ENCODE measurements at places on chromosomes 6 and 20. TPM values are rescaled to one million over a fixed set of nuclear protein-coding genes. Genes with fewer than 3 reads are reported as not detected.

DNA sequence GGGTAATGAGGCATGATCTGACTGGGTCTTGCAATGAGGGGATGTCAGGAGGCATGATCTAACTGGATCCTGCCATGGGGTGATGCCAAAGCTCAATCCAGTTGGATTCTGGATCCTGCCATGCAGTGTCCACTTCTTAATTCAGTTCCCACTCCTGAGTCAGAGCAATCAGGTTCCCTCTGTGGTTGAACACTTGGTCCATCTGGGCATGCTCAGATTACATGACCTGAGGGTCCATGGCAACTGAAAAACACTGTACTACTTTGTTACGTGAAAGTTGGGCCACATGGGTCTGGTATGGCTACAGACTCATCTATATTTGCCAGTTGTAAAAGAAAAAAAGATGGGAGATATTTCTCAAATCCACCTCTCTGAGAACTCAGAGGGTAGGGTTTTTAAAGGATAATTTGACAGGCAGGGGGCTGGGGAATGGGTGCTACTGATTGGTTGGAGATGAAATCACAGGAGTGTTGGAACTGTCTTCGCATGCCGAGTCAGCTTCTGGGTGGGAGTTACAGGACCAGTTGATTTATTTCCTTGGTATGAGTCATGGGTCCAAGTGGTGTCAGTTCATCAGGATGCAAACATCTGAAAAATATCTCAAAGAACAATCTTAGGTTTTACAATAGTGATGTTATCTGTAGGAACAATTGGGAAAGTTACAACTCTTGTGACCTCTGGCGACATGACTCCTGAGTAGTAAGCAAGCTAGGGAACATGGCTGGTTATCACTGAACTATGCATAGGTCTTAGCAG, 21.6 kb downstream of the C6orf163 start:
- no peaks in the 10 kb centered on the region for H3K27me3 ChIP-seq
- no peak overlapping the region for H3K4me3 ChIP-seq
- H3K27ac ChIP-seq, result no peak overlapping the region
- no peak for DNase-seq
- H3K4me1 ChIP-seq, result no peaks in the 10 kb centered on the region

GRCh38 chr6:53540129-53540692, 4.7 kb downstream of the GCLC start:
- no peaks in the 10 kb centered on the region for H3K27me3 ChIP-seq
- no peak overlapping the region for H3K27ac ChIP-seq
- no peak for DNase-seq
- H3K36me3 ChIP-seq, result no peaks in the 10 kb centered on the region
- no peak overlapping the region for H3K4me3 ChIP-seq

GRCh38 chr6:10412461-10413261, 2.2 kb downstream of the TFAP2A start:
- no peaks in the 10 kb centered on the region for H3K36me3 ChIP-seq
- peaks cover 54% of the 10 kb centered on the region for H3K4me1 ChIP-seq
- no peak for DNase-seq
- H3K4me3 ChIP-seq, result peak overlapping the region; percentile 96
- no peak overlapping the region for H3K27ac ChIP-seq
- H3K27me3 ChIP-seq, result peaks cover 51% of the 10 kb centered on the region

- no peaks in the 10 kb centered on the region for H3K4me1 ChIP-seq
- no peak overlapping the region for H3K27ac ChIP-seq
- DNase-seq, result no peak
- no peaks in the 10 kb centered on the region for H3K36me3 ChIP-seq
- no peaks in the 10 kb centered on the region for H3K27me3 ChIP-seq
These were observed 104.9 kb downstream of the SNX5 start for GRCh38 chr20:17863577-17864292.

DNA sequence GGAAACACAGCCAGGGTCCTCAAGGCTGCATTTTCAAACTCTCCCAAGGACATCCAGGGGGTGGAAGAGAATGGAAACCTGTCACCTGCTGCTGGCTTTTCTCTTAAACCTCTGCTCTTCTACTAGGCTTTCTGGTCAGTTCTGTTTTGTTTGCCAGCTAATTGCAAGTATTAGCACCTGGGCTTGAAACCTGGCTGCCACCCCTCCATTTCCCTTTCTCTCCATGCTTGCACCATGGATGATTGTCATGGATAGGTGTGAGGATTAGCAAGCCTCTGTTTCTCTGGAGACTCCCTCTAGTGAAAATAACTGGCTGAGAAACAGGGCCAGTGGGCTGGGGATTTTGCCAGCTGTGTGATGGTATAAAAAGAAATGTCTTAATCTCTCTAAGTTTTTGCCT, 33.0 kb upstream of the GPR6 start:
- H3K27me3 ChIP-seq, result no peaks in the 10 kb centered on the region
- no peak overlapping the region for H3K27ac ChIP-seq
- DNase-seq, result no peak
- H3K4me1 ChIP-seq, result no peaks in the 10 kb centered on the region
- H3K36me3 ChIP-seq, result no peaks in the 10 kb centered on the region

DNA sequence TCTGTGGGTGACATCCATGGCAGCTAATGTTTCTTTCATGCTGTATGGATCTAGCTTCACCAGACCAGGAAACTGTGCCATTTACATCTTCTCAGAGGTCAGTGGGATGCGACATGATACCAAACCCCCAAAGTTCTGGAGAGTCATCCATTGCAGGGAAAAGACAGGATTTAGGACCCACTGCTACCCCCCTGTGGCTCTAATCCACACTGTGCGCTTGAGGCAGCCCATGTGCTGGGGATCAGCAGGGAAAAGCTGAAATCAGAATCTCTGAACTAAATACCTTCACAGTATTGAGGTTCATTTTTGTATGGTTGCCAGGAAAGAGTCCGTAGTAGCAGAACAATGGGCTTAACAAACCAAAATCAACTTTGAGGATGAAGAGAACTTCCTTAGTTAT, 164.4 kb downstream of the TMEM242 start:
- no peaks in the 10 kb centered on the region for H3K36me3 ChIP-seq
- no peaks in the 10 kb centered on the region for H3K27me3 ChIP-seq
- no peak for DNase-seq
- no peak overlapping the region for H3K4me3 ChIP-seq

DNA sequence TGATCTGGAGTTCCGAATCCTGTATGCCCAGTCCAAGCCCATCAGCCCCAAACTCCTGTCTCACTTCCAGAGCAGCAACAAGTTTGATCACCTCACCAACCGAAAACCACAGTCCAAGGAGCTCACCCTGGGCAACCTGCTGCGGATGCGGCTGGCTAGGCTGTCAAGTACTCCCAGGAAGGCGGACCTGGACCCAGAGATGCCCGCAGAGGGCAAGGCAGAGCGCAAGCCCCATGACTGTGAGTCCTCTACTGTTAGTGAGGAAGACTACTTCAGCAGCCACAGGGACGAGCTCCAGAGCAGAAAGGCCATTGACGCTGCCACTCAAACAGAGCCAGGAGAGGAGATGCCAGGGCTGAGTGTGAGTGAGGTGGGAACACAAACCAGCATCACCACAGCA, 10.5 kb upstream of the DHX35 start:
- no peak overlapping the region for H3K27ac ChIP-seq
- no peak for DNase-seq
- no peaks in the 10 kb centered on the region for H3K4me1 ChIP-seq
- H3K27me3 ChIP-seq, result no peaks in the 10 kb centered on the region
- no peak overlapping the region for H3K4me3 ChIP-seq

DNA sequence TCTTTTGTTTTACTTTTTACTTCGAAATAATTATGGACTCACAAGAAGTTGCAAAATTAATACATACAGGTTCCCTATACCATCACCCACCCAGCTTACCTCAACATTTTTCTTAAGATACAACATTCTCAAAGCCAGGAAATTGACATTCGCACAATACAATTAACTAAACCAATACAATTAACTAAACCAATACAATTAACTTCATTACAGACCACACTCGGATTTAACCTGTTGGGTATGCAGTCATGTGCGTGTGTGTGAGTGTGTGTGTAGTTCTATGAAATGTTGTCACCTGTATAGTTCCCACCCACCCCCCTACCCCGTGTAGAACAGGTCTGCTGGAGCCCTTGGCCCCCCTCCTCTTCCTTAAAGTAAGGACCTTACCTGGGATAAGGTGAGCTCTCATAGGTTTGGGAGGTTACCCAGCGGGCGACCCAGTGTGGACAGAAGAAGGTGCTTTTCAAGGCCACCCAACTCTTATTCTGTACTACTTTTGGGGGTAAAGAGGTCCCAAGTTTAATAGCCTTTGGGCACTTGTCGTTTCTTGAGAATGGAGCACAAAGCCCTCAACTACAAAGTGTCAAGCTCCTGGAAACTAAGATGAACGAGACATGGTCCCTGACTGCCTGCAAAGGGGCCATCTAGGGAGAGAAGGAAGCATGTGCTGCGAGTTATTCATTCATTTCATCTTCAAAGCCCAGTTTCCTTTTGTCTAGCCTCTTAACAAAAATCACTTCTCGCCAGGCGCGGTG, 544 bp upstream of the STK38 start:
- H3K36me3 ChIP-seq, result no peaks in the 10 kb centered on the region
- no peaks in the 10 kb centered on the region for H3K27me3 ChIP-seq
- peaks cover 19% of the 10 kb centered on the region for H3K4me1 ChIP-seq
- no peak for DNase-seq
- H3K27ac ChIP-seq, result peak overlapping the region; percentile 34

DNA sequence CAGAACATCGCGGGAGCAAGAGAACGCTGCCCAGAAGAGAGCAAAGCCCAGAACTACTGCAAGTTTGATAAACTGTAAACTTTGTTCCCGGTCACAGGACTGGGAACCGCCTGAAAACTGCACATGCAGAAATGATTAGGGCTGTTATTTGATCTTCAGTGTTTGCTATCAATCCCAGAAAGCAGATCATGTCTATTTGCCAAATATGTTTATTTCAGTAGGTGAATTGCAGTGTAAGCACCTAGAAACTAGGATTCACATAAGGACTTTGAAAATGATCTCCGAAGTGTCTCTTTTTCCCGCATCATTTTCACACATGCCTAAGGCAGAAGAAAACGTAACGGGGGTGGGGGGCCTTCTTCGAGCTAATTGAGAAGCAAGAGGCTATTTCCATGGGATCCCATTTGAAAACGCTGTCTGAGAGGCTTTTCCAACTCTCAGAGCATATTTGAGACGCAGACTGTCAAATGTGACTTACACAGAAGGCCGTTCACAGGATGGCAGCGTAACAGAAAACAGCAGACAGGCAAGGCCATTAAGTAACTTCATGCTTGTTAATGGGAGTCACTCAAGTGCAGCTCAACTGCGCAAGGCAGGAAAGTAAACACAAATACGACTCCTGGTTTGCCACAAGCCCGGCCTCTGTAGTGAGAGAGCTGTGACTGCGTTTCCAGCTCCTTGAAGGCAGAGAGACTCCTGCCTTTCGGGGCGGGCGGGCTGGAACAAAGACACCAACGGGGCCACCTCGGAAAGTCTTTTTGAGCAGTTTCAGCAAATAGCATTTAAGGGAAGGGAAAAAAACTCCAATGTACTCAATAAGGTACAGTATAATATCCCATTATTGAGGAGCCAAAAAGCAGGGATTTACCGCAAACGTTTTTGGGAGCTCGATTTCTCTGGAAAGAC, 144.7 kb upstream of the ZNF217 start:
- no peak overlapping the region for H3K4me3 ChIP-seq
- DNase-seq, result no peak
- peaks cover 6% of the 10 kb centered on the region for H3K4me1 ChIP-seq
- no peaks in the 10 kb centered on the region for H3K27me3 ChIP-seq

GRCh38 chr20:53660947-53661381, 67.3 kb upstream of the ZNF217 start:
- H3K36me3 ChIP-seq, result no peaks in the 10 kb centered on the region
- DNase-seq, result no peak
- H3K4me3 ChIP-seq, result no peak overlapping the region
- no peaks in the 10 kb centered on the region for H3K27me3 ChIP-seq
- H3K4me1 ChIP-seq, result peaks cover 14% of the 10 kb centered on the region

GRCh38 chr6:28134015-28134414, 7.7 kb upstream of the ZKSCAN8 start:
- H3K27ac ChIP-seq, result no peak overlapping the region
- DNase-seq, result no peak
- H3K27me3 ChIP-seq, result no peaks in the 10 kb centered on the region
- H3K4me1 ChIP-seq, result peaks cover 10% of the 10 kb centered on the region

- no peak overlapping the region for H3K27ac ChIP-seq
- no peak overlapping the region for H3K4me3 ChIP-seq
- H3K36me3 ChIP-seq, result no peaks in the 10 kb centered on the region
- peaks cover 4% of the 10 kb centered on the region for H3K4me1 ChIP-seq
- DNase-seq, result no peak
These were observed 4.3 kb upstream of the BTN3A2 start for GRCh38 chr6:26360451-26361416.

Gene SAPCD1
- total RNA-seq, result not detected

Gene PCNA
- total RNA-seq, result 39.7 TPM

Gene MATN4
- total RNA-seq, result not detected

Gene ARMC2
- total RNA-seq, result 22.5 TPM

Gene APCDD1L
- 9.2 TPM for total RNA-seq

Gene SIRPD
- total RNA-seq, result not detected

Gene GSTA4
- 19.4 TPM for total RNA-seq

Data from thoracic aorta (tissue), 2 donors.